ENCODE measurements at places on chromosomes 4 and X.

GRCh38 chr4:145907812-145908211, 30.8 kb downstream of the ZNF827 start:
- peaks cover 71% of the 10 kb centered on the region for H3K4me1 ChIP-seq
- H3K27ac ChIP-seq: peak overlapping the region; percentile 89
- no peak for DNase-seq
- H3K36me3 ChIP-seq: peaks cover under 1% of the 10 kb centered on the region
- H3K4me3 ChIP-seq: no peak overlapping the region

DNA sequence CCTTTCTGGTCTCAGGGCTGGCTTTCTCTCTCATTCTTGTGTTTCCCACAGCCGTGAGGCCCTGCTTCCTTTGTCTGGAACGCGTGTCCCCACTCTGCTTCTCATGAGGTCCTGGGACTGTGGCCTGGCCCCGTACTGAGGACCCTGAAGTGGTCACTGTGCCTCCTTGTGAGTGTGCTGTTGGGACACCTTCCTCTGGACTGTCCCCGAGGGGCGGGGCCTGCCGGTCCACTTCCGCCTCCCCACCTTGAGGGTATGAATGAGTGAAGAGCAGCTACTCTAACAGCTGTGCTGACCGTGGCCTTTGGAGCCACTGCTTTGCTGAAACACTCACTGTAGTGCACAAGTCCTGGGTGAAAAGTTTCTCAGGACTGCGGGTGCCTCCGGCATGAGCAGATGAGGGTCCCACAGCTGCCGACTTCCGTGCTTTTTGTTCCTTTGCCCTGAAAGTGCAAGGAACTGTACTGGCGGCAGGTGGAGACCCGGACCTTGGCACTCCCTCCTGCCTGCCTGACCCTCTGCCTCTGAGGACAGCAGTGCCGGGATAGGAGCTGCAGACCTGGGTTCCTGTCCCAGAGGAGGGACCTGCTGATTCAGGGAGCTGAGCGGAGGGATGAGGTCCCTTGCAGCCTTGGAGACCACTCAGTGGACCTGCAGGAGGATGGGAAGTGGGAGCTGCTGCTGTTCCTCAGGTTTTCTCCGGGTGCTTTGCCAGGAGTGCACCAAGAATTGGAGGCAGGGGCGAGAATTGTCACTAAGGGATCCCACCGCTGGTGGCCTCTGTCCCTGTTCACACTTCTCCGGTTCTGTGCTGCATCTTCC, 38.0 kb downstream of the HTT-AS start:
- H3K27ac ChIP-seq: no peak overlapping the region
- no peak overlapping the region for H3K4me3 ChIP-seq
- H3K27me3 ChIP-seq: no peaks in the 10 kb centered on the region
- H3K4me1 ChIP-seq: peaks cover 26% of the 10 kb centered on the region
- H3K36me3 ChIP-seq: no peaks in the 10 kb centered on the region

GRCh38 chr4:88242144-88242543, 42.2 kb downstream of the PPM1K start:
- no peak overlapping the region for H3K4me3 ChIP-seq
- no peaks in the 10 kb centered on the region for H3K36me3 ChIP-seq
- H3K4me1 ChIP-seq: peaks cover 18% of the 10 kb centered on the region
- H3K27me3 ChIP-seq: no peaks in the 10 kb centered on the region
- no peak for DNase-seq

DNA sequence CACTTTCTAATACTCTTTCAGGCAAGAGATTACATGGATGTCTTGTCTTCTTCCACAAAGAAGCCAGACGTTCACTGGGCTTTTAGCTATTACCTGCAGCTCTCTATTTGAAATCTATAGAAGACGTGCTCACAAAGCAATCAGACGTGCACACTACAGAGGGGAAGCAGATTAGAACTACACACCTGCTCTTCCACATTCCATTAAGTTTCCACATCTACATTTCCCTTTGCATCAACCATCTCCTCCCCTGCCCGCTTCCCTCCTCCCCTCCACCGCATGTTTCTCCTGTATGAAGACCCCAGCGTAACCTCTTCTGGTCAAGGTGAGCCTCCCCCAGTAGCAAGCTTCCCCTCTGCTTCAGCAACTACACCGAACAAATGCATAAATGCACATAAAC, 119.8 kb downstream of the DHX15 start:
- no peak for DNase-seq
- no peak overlapping the region for H3K27ac ChIP-seq
- H3K36me3 ChIP-seq: no peaks in the 10 kb centered on the region
- no peak overlapping the region for H3K4me3 ChIP-seq

- DNase-seq: no peak
- H3K4me1 ChIP-seq: peaks cover 10% of the 10 kb centered on the region
- H3K36me3 ChIP-seq: no peaks in the 10 kb centered on the region
- H3K27me3 ChIP-seq: no peaks in the 10 kb centered on the region
- H3K4me3 ChIP-seq: peak overlapping the region; percentile 62
These were observed 5.3 kb downstream of the ASB11 start for GRCh38 chrX:15310117-15310516.

DNA sequence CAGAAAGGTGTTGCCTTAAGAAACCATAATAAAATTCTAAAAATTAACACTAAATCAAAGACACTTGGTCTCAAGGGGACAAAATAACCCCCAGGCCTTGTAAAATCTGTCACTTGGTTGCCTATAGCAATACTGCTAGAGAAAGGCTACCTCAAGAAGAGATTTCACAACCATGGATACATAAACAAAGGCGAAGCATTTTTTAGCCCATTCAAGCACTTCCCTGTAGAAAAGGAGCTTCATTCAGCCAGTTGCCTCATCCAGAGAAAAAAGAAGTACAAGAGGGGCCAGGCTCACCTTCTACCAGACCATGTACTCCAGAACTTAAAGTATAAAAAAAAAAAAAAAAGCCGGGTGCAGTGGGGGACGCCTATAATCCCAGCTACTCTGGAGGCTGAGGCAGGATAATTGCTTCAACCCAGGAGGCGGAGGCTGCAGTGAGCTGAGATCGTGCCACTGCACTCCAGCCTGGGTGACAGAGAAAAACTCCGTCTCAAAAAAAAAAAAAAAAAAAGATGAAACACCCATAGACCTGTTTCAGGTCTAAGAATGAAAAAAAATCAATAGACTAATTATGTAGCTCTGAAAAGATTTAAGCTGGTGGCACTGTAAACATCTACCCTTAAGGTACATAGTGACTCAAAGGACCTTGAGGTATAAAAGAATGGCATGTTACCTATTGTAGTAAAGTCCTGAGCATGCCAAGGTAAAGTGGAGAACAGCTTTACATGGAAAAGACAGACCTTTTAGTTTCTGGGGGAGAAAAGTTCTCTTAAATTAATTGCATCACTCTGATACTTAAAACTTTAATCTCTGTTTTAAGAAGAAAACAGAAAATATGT, 18.0 kb downstream of the RUFY3 start:
- peaks cover under 1% of the 10 kb centered on the region for H3K36me3 ChIP-seq
- no peak overlapping the region for H3K27ac ChIP-seq
- H3K4me1 ChIP-seq: peaks cover 53% of the 10 kb centered on the region

- H3K36me3 ChIP-seq: no peaks in the 10 kb centered on the region
- DNase-seq: no peak
- H3K27ac ChIP-seq: no peak overlapping the region
- H3K4me1 ChIP-seq: no peaks in the 10 kb centered on the region
These were observed 60.3 kb upstream of the RXFP1 start for GRCh38 chr4:158461336-158461735.

GRCh38 chr4:77263247-77263646, 106.2 kb downstream of the CCNG2 start:
- H3K4me3 ChIP-seq: no peak overlapping the region
- no peak for DNase-seq
- no peak overlapping the region for H3K27ac ChIP-seq
- H3K36me3 ChIP-seq: no peaks in the 10 kb centered on the region
- H3K4me1 ChIP-seq: no peaks in the 10 kb centered on the region

- H3K36me3 ChIP-seq: no peaks in the 10 kb centered on the region
- peak overlapping the region; percentile 25 for H3K27ac ChIP-seq
- H3K4me1 ChIP-seq: no peaks in the 10 kb centered on the region
- H3K27me3 ChIP-seq: no peaks in the 10 kb centered on the region
- no peak for DNase-seq
- H3K4me3 ChIP-seq: no peak overlapping the region
These were observed 38.6 kb upstream of the NEIL3 start for GRCh38 chr4:177271091-177271490.

DNA sequence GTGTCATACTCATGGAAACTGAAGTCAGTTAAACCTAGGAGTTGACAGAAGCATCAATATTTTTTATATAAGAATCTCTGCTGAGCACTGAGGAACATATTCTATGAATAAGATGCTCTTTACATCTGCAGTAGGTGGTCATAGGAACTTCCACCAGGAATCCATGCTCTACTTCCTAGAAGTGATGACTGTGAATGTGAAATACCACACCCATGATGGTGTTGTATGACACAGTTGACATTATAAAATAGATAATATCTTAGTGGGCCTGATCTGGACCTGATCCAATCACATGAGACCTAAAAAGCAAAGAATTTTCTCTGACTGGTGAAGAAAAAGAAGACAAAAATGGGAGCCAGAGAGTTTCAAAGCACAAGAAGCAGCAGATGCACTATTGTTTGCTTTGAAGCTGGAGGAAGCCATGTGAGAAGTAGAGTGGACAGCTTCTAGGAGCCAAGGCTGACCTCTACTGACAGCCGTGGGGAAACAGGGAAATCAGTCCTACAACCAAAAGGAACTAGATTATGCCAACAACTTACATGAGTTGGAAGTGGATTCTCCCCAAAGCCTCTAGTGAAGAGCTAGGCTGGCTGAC, 68.6 kb upstream of the HS3ST1 start:
- no peaks in the 10 kb centered on the region for H3K36me3 ChIP-seq
- no peak overlapping the region for H3K27ac ChIP-seq
- H3K27me3 ChIP-seq: no peaks in the 10 kb centered on the region
- no peaks in the 10 kb centered on the region for H3K4me1 ChIP-seq

DNA sequence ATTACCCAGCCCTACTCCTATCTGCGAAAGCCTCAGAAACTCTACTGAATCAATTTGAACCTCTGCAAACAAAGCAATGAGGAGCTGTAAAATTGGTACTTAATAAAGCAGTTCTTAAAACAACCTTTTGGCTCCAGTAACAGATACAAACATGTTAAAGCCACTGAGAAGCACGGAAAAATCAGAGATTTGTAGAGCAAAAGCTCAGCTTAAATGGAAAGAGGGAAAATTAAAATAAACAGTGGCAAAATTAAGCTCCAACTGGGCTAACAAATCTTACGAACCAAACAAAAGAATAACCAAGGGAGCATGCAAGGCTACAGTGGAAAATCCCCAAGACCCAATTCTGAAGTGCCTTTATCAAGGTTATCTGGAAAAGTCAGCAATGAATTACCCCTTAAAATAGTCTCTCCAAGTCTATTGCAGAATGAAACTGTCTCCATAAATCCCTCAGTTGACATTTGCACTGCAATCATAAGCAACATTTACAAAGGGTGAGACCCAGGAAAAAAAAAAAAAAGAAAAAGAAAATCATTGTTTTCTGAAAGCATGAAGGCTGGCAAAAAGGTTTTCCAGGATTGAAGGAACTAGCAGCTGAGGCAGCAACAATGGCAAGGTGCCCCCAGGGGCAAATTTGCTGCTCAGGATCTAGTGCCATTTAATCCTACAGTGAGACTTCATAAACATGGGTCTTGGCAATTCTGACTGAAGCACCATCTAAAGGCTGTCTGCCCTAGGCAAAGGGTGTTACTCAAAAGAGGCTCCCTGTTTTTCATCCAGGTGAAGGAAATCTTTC, 40.1 kb downstream of the USP46 start:
- H3K27ac ChIP-seq: no peak overlapping the region
- no peak overlapping the region for H3K4me3 ChIP-seq
- no peaks in the 10 kb centered on the region for H3K27me3 ChIP-seq
- DNase-seq: no peak
- H3K36me3 ChIP-seq: peaks cover 4% of the 10 kb centered on the region

DNA sequence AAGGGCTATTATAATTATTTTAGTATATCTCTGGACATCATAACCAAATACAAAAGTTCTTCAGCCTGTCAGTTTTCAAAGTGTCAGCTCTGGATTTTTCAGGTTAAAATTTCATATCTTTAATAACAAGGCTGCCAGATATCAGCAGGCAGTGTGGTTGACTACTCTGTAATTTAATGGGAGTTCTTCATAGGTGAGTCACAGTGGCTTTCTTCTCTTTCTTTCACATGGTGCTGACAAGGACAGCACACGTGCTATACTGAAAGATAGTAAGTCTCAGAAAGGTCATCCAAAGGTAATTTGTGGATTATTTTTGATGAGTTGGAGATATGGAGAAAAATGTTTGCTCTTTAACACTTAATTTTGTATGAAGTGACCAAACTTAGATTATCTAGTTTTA, 43.2 kb downstream of the GALNT7 start:
- H3K27me3 ChIP-seq: no peaks in the 10 kb centered on the region
- peaks cover 21% of the 10 kb centered on the region for H3K4me1 ChIP-seq
- no peaks in the 10 kb centered on the region for H3K36me3 ChIP-seq
- no peak overlapping the region for H3K27ac ChIP-seq
- no peak overlapping the region for H3K4me3 ChIP-seq

- H3K4me1 ChIP-seq: no peaks in the 10 kb centered on the region
- no peaks in the 10 kb centered on the region for H3K36me3 ChIP-seq
- no peak overlapping the region for H3K27ac ChIP-seq
These were observed 332.1 kb downstream of the PABPC4L start for GRCh38 chr4:133869486-133869885.

- no peak overlapping the region for H3K27ac ChIP-seq
- peaks cover 52% of the 10 kb centered on the region for H3K27me3 ChIP-seq
- peaks cover 19% of the 10 kb centered on the region for H3K4me1 ChIP-seq
- H3K4me3 ChIP-seq: no peak overlapping the region
These were observed 7.6 kb upstream of the DUSP9 start for GRCh38 chrX:153639177-153640044.

DNA sequence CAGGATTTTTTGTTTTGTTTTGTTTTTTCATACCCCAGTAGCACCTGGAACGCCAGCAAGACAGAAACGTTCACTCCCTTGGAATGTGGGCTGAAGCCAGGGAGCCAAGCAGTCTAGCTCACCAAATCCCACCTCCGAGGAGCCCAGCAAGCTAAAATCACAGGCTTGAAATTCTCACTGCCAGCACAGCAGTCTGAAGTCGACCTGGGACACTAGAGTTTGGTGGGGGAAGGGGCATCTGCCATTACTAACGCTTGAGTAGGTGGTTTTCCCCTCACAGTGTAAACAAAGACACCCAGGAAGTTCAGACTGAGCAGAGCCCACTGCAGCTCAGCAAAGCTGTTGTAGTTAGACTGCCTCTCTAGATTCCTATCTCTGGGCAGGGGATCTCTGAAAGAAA, 99.6 kb upstream of the FGF16 start:
- no peaks in the 10 kb centered on the region for H3K27me3 ChIP-seq
- H3K27ac ChIP-seq: no peak overlapping the region
- no peak overlapping the region for H3K4me3 ChIP-seq
- no peaks in the 10 kb centered on the region for H3K4me1 ChIP-seq
- DNase-seq: no peak

Data from left ventricle myocardium inferior (tissue), 1 donor.